ENCODE measurements at places on chromosomes 6 and 20. TPM values are rescaled to one million over a fixed set of nuclear protein-coding genes. Genes with fewer than 3 reads are reported as not detected.

Gene OPN5
- total RNA-seq: not detected

Gene FUT9
- not detected for total RNA-seq

- no peak for DNase-seq
These were observed 90.2 kb upstream of the SULF2 start for GRCh38 chr20:47875297-47876025.

- DNase-seq: no peak
These were observed 68.6 kb upstream of the PRSS16 start for GRCh38 chr6:27178860-27179259.

- DNase-seq: no peak
These were observed 9.4 kb downstream of the SERPINB6 start for GRCh38 chr6:2962004-2962403.

- DNase-seq: peak; percentile 53
These were observed 18.4 kb upstream of the MMP24 start for GRCh38 chr20:35207950-35208611.

Gene HRH3
- total RNA-seq: not detected
